Stimulated activated CD4-positive, alpha-beta T cell treated with anti-CD3 and anti-CD28 coated beads, Interleukin-1b, Interleukin-23, amount 100 ng/mL, for 1 hour (primary cell): ENCODE measurements at places on chromosomes 6 and 20.

- peak; percentile 34 for DNase-seq
Measured at GRCh38 chr20:50561379-50562078, 51.3 kb downstream of the PTPN1 start.

GRCh38 chr20:44355498-44356352 is at the start of gene HNF4A:
HNF4A (plus strand) TSS chr20:44355699; CDS start chr20:44355805, 106 bp downstream.
- no peak for DNase-seq

GRCh38 chr20:40457404-40457803 is 231.6 kb downstream of the MAFB start:
- no peak for DNase-seq

- no peak for DNase-seq
Measured at GRCh38 chr6:69542494-69542893, 254.3 kb downstream of the LMBRD1 start.

DNA sequence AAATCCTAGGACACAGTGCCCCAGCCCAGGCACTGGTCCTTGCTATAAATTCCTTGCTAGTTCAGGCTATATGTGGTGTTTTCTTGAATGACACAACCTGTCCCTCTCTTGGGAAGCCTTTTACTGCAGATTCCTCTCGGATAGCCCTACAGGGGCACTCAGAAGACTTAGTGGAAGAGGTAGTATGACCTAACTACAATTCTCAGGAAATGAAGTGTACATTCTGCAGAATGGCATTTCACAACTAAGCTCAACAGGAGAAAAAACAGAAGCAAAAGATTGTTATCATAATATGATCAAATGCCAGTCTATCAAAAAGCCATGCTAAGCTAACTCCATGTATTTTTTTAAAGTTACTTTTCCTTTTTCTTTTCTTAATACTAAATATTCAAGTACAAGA is 66.3 kb upstream of the FBXL4 start:
- no peak for DNase-seq

- DNase-seq = no peak
Measured at GRCh38 chr6:35085359-35086281, 55.5 kb downstream of the TCP11 start.

GRCh38 chr20:51531141-51531710 is 11.3 kb downstream of the NFATC2 start:
- DNase-seq = peak; percentile 56

DNA sequence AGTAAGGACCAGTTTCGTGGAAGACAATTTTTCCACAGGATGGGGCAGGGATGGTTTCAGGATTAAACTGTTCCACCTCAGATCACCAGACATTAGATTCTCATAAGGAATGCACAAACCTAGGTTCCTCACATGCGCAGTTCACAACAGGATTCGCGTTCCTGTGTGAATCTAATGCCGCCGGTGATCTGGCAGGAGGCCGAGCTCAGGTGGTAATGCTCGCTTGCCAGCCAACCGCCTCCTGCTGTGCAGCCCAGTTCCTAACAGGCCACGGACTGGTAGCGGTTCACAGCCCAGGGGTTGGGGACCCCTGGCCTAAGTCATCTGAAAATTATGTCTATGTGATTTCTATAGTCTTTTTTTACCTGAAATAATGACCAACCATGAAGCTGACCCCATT is 217.5 kb downstream of the TMEM200A start:
- no peak for DNase-seq

DNA sequence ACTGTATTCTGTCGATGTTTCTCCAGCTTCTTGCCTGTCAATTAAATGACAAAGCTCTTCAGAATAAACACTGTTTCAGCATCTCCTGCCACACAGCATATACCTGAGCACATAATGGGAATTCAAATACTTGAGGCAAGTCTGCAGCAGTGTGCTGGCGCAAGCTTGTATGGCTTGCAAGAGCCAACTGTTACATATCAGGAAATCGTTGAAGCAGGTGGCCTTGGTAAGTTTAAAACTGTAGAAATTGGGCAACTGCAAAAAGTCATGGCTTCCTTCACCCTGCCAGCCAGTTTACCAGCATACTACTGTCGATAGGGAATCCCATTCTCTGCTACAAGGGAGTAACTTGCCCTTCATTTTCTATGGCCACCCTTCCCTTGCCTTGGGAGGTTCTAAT is 23.0 kb downstream of the CPNE1 start:
- no peak for DNase-seq

- DNase-seq = no peak
Measured at GRCh38 chr6:136411453-136412354, 122.1 kb upstream of the BCLAF1 start.

GRCh38 chr6:12348530-12349511 is 58.7 kb downstream of the EDN1 start:
- DNase-seq = no peak

DNA sequence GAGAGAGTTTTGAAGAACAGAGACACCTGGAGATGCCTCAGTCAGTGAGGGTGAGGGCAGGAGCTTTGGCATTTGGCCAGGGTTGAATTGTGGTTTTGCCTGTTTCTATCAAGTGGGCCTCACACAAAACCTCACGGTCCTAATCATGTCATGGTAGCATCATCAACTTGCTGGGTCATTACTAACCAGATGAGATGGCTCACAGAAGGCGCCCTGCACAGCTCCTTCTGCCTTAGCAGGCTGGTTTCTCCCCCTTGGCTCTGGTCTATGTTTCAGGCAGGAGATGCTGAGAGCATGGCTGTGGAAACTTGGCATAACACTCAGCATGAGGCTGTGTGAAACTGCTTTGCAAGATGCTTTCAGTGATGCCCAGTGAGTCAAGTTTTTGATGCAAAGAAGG is 99.3 kb downstream of the LRRC1 start:
- no peak for DNase-seq

DNA sequence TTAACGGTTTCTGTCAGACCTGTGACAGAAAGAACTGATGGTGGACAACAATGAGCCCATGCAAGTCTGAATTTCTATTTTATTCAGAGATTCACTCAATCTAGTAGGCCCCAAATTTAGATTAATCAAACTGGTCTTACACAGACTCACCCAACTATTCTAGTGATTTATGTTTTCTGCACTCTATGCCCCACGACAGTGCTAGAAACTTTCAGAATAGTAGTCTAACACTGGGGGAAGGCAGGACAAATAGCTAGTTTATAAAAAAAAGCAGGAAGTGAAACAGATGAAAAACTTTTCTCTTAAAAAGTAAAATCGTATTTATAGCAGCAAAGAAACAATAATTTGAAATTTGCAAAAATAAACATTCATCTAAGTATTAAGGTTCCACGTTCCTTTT is 5.0 kb downstream of the TCP11 start:
- DNase-seq = no peak

GRCh38 chr20:53296025-53296424 is 297.6 kb downstream of the ZNF217 start:
- DNase-seq = no peak

DNA sequence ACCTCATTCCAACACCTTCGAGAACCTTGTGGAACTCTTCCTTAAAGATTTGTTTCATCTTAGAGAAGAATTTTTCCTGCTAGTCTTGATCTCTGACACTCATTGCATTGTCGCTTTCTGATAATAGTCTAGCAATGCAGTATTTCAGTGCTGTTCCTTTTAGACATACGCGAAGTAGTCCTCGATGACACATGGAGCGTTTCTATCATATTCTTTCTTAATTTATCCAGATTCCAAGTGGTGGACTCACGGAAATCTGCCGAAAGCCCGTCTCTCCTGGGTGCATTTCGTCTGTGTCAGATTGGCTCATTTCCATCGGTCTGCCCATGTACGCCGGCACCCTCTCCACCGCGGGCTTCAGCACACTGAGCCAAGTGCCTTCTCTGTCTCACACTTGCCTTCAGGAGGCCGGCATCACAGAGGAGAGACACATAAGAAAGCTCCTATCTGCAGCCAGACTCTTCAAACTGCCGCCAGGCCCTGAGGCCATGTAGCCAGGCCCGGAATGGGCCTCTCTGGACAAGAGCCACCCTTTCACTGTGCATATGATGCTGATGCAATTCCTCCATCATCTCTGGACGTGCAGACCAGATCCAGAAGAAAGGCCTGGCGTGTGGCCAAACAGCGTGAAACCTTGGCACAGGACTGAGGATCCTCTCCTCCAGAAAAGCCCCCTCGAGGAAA is 198.6 kb upstream of the UST start:
- no peak for DNase-seq

DNA sequence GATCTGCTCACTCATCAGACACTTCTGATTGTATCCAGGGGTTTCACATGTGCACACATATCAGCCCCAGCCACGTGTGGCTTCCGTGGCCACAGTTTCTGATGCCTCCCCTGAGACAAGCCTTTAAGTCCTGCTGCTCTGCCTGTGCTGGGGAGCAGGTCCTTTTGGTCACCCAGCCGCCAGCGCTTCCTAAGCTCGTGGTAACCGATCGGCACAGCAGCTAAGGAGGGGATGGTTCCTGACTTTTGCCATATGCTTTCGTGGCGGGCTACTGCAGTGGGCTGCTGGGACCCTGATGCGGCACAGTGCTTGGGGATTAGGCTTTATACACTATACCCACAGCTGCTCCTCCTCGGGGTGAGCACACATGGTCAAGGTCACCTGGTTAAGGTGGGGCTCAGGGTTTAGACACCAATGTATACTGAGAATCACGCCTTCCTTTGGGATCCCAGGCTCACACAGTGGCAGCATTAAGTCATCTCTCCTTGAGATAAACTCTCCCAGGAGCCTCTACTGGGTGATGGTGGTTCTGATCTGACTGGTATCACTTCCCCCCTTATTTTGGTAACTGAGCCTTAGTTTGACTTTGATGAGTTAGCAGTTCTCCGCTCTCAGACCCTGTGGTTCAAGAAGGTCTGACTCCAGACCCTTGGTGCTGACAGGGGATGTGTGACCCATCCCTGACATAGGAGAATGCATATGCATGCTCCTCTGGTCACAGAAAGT is 85.9 kb upstream of the KCNG1 start:
- DNase-seq = no peak

GRCh38 chr20:12084482-12084881 is 166.8 kb downstream of the BTBD3 start:
- no peak for DNase-seq

GRCh38 chr6:55886185-55886836 is 10.9 kb upstream of the BMP5 start:
- DNase-seq = no peak

DNA sequence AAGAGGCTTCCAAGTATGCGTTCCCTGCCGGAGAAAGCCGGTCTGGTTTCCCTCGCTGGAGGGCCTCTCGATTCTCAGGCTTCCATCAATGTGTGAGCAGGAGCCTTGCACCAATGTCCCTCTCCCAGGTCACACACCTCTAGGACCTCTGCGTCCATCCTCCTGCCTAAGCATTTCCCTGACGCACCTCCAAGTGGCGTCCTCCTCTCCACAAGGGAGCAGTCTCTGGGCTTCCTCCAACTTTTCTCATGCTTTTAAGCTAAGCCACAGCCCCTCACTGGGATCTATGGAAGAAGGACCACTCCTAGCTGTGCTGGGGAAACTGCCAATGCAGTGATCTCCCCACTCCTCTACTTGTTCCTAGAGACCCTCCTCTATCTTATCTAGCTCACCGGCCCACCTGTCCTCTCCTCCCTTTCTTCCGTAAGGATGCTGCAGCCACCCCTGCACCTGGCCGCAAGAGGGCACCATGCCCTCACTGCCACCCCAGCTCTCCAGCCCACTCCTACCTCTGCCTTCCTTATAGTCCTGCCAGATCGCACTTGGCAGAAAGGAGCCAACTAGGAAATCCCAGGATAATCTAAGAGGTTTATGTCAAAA is 258.7 kb downstream of the LRFN2 start:
- no peak for DNase-seq

- no peak for DNase-seq
Measured at GRCh38 chr6:11852061-11852651, 73.6 kb upstream of the ADTRP start.
